ENCODE measurements at places on chromosomes 6 and 20.

GRCh38 chr6:108944707-108945680, 96.8 kb downstream of the ARMC2 start:
- H3K27me3 ChIP-seq, result no peaks in the 10 kb centered on the region
- peak; percentile 86 for DNase-seq
- H3K4me3 ChIP-seq, result no peak overlapping the region
- H3K27ac ChIP-seq, result peak overlapping the region; percentile 89

DNA sequence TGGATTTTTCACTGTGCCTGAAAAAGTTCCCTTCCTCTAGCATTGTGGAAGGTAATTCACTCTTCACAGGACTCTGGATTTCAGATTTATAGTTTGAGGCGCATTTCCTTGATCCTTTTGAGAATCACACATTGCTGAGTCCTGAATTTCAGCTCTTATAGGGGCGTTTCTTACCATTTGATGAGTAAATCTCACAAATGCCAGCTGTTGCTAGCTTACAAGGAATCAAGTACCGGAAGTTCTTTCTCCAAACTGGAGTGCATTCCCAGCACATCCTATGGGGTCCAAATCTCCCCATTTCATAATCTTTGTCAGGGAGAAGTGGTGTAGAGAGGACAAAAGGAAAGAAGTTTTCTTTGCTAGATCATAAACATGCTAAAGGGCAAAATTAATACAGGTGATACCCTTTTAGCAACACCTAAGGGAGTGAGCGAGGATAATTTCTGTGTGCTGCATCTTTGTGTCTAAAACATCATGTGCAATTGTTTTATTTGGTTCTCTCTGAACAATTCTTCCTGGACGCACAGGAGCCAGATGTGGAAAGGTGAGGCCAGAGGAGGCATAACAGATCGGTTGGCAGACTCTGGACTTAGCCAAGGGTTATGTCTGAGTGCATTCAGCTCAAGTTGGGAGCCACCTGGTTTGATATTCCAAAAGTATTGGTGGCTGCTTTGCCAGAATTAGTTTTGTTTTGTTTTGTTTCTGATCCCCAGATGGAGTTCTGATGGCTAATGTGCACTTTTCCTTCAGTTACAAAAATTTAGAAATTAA, 37.4 kb upstream of the EYA2 start:
- no peak for DNase-seq
- no peak overlapping the region for H3K4me3 ChIP-seq
- H3K27me3 ChIP-seq, result no peaks in the 10 kb centered on the region
- H3K4me1 ChIP-seq, result no peaks in the 10 kb centered on the region

- no peak overlapping the region for H3K27ac ChIP-seq
- H3K4me1 ChIP-seq, result no peaks in the 10 kb centered on the region
- H3K4me3 ChIP-seq, result no peak overlapping the region
- no peak for DNase-seq
These were observed 157.0 kb downstream of the ADGRG6 start for GRCh38 chr6:142458836-142459235.

DNA sequence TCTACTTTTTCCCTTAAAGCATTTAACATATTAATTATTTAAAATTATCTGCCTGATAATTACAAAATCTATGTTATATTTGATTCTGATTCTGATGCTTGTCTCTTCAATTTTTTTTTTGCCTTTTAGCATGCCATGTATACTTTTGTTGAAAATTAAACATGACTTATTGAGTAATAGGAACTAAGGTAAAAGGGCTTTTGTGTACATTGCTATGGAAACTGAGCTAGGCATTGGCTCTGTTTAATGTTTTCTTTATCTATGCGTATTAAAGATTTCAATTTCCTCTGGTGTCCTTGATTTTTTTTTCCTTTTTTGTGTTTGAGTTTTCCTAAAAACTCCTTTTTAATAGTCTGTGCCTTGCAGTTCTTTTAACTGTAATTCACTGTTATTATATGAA, 805.2 kb downstream of the DHX35 start:
- no peaks in the 10 kb centered on the region for H3K27me3 ChIP-seq
- H3K4me3 ChIP-seq, result no peak overlapping the region
- DNase-seq, result no peak
- no peaks in the 10 kb centered on the region for H3K36me3 ChIP-seq
- no peaks in the 10 kb centered on the region for H3K4me1 ChIP-seq
- H3K27ac ChIP-seq, result no peak overlapping the region

- no peak overlapping the region for H3K27ac ChIP-seq
- H3K4me1 ChIP-seq, result no peaks in the 10 kb centered on the region
- DNase-seq, result peak; percentile 2
These were observed 221.7 kb upstream of the HTR1E start for GRCh38 chr6:86715676-86716075.

DNA sequence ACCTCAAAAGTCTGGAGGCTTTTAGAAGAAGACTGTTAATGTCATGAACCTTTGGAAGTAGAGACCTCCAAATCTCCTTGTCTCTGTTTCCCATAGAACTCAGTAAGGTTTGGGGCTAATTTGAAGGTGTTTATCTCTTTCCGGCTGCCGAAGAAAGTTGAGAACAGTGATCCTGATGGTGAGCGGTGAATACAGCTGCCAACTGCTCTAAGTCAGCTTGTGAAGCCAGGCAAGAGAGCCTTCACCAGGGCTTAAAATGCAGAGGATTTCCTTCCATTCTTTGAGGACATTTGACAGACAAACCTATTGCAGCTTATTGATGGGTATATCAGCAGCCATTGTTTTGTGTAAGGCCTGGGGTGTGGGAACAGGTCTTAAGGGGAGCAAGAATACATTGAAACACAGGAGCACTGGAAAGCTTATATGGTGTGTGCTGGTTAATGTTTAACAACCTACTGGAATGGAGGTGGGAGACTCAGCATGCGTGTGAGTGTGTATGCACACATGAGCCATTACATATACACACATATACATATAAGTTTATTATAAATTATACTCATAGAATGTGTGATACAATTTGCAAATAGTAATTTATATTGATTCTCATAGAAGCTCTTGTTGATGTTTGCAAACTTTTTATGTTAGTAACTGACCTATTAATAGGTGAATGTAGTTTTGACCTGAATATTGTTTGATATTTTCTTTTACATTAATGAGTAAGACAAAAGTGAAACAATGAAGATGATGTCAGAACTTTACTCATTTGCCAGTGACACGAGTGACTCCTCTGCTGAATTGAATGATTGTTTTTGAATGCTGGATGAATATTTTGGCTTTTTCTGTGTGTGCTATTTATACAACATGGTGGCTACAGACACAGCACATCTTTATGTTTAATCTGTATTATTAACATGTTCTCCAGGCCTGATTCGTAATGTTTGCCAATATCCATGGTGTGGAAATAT, 18.1 kb downstream of the PLEKHG1 start:
- no peaks in the 10 kb centered on the region for H3K36me3 ChIP-seq
- no peak for DNase-seq
- peaks cover 7% of the 10 kb centered on the region for H3K4me1 ChIP-seq
- no peaks in the 10 kb centered on the region for H3K27me3 ChIP-seq

GRCh38 chr20:25275813-25276532, 28.1 kb downstream of the PYGB start:
- no peaks in the 10 kb centered on the region for H3K36me3 ChIP-seq
- no peaks in the 10 kb centered on the region for H3K27me3 ChIP-seq
- DNase-seq, result no peak
- H3K27ac ChIP-seq, result no peak overlapping the region
- H3K4me3 ChIP-seq, result no peak overlapping the region
- H3K4me1 ChIP-seq, result no peaks in the 10 kb centered on the region

GRCh38 chr6:168004945-168005344, 7.5 kb downstream of the KIF25 start:
- no peak overlapping the region for H3K27ac ChIP-seq
- no peak for DNase-seq
- H3K36me3 ChIP-seq, result no peaks in the 10 kb centered on the region
- H3K27me3 ChIP-seq, result no peaks in the 10 kb centered on the region
- peaks cover 5% of the 10 kb centered on the region for H3K4me1 ChIP-seq
- no peak overlapping the region for H3K4me3 ChIP-seq

DNA sequence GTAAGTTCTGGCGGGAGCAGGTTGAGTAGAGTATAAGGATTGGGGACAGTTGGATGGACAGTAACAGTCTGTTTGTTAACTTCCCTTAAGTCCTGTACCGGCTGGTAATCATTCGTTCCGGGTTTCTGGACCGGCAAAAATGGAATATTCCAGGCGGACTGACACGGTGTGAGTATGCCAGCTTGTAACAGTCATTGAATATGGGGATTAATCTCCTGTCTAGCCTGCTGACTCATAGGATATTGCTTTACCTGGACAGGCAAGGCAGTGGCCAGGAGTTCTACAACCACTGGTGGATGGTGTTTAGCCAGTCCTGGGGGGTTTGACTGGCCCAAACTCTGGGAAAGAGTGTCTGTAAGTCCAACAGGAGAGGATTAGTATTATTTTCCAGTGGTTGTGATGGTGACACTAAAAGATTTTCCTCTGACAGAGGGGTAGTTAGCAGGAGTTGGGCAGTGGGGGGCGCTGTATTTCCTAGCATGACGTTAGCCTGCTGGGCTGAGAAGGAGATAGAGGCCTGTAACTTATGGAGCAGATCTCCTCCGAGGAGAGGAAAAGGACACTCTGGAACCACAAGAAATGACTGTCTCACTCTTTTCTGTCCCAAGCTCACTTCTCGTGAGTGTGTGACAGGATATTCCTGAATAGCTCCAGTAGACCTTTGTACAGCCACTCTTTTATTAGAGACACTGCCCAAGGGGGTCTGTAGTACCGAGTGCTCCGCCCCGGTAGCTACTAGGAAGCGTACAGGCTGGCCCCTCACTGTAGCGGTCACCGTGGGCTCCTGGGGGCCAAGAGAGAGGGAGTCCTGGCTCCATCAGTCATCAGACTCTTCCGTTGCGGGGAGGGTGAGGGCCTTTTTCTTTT, 152.2 kb downstream of the TRIM27 start:
- no peak overlapping the region for H3K27ac ChIP-seq
- peaks cover 85% of the 10 kb centered on the region for H3K27me3 ChIP-seq
- no peaks in the 10 kb centered on the region for H3K36me3 ChIP-seq
- H3K4me1 ChIP-seq, result no peaks in the 10 kb centered on the region
- no peak overlapping the region for H3K4me3 ChIP-seq

DNA sequence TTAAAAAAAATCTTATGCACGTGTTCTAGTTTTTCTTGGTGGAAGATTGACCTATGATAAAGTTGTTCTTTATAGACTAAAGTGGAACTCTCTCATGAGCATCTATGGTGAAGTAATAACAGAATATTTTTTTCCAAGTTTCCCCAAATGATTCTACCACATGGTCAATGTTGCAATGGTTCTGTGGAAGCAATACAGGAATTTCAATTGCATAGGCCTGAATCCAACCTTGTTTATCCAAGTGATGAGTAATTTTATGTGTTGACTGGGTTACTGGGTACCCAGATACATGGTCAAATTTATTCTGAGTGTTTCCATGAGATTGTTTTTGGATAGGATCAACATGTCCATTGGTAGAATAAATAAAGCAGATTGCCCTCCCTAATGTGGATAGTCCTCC, 581.5 kb downstream of the MMUT start:
- no peaks in the 10 kb centered on the region for H3K27me3 ChIP-seq
- no peaks in the 10 kb centered on the region for H3K4me1 ChIP-seq
- H3K4me3 ChIP-seq, result no peak overlapping the region
- H3K36me3 ChIP-seq, result no peaks in the 10 kb centered on the region
- DNase-seq, result no peak

GRCh38 chr20:33372993-33373441, 28.3 kb downstream of the CDK5RAP1 start:
- H3K27ac ChIP-seq, result no peak overlapping the region
- H3K36me3 ChIP-seq, result peaks cover 95% of the 10 kb centered on the region
- no peak overlapping the region for H3K4me3 ChIP-seq
- no peaks in the 10 kb centered on the region for H3K4me1 ChIP-seq

GRCh38 chr20:8393381-8393780, 261.3 kb downstream of the PLCB1 start:
- no peaks in the 10 kb centered on the region for H3K27me3 ChIP-seq
- H3K36me3 ChIP-seq, result no peaks in the 10 kb centered on the region
- no peak overlapping the region for H3K27ac ChIP-seq
- H3K4me1 ChIP-seq, result no peaks in the 10 kb centered on the region
- no peak overlapping the region for H3K4me3 ChIP-seq

- peaks cover 39% of the 10 kb centered on the region for H3K27me3 ChIP-seq
- H3K27ac ChIP-seq, result no peak overlapping the region
- no peak overlapping the region for H3K4me3 ChIP-seq
- H3K36me3 ChIP-seq, result no peaks in the 10 kb centered on the region
- no peak for DNase-seq
- no peaks in the 10 kb centered on the region for H3K4me1 ChIP-seq
These were observed 1516.4 kb upstream of the DEFB115 start for GRCh38 chr20:29740951-29741593.

DNA sequence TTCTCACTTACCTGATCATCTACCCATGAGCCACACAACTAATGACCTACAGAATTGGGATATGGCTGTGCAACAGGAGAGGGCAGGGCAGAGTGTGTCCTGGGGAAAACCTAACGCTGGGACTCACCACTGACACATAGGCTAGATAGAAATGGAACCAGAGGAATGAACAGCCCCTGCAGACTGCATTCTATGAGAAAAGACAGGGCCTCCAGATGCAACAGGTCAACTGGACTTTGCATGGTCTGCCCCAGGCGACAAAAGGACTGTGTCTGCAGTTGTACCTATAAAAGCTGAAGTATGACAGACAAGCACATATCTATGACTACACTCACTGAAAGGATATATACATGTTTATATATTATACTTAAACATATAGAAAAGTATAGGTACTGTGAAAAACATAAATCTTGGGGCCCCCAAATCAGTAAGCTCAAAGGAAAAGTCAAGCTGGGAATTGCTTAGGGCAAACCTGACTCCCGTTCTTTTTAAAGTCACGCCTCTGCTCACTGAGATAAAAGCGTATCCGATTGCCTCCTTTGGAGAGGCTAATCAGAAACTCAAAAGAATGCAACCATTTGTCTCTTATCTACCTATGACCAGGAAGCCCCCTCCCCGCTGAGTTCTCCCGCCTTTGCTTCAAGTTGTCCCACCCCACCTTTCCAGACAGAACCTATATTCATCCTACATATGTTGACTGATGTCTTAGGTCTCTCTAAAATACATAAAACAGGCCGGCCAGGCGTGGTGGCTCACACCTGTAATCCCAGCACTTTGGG, 68.5 kb downstream of the EPB41L2 start:
- no peak for DNase-seq
- no peak overlapping the region for H3K27ac ChIP-seq
- no peaks in the 10 kb centered on the region for H3K27me3 ChIP-seq
- H3K4me1 ChIP-seq, result peaks cover 9% of the 10 kb centered on the region

- H3K36me3 ChIP-seq, result no peaks in the 10 kb centered on the region
- no peak for DNase-seq
- H3K4me1 ChIP-seq, result peaks cover 33% of the 10 kb centered on the region
- H3K27ac ChIP-seq, result no peak overlapping the region
These were observed 59.2 kb downstream of the SYNJ2 start for GRCh38 chr6:158040804-158041347.

- H3K27me3 ChIP-seq, result no peaks in the 10 kb centered on the region
- DNase-seq, result no peak
- H3K4me3 ChIP-seq, result no peak overlapping the region
- no peaks in the 10 kb centered on the region for H3K4me1 ChIP-seq
These were observed 90.9 kb upstream of the MC3R start for GRCh38 chr20:56157530-56158203.

Data from left lung (tissue), 14 donors.